CD4-positive, CD25-positive, alpha-beta regulatory T cell (primary cell): ENCODE measurements at places on chromosomes 13 and 19.

DNA sequence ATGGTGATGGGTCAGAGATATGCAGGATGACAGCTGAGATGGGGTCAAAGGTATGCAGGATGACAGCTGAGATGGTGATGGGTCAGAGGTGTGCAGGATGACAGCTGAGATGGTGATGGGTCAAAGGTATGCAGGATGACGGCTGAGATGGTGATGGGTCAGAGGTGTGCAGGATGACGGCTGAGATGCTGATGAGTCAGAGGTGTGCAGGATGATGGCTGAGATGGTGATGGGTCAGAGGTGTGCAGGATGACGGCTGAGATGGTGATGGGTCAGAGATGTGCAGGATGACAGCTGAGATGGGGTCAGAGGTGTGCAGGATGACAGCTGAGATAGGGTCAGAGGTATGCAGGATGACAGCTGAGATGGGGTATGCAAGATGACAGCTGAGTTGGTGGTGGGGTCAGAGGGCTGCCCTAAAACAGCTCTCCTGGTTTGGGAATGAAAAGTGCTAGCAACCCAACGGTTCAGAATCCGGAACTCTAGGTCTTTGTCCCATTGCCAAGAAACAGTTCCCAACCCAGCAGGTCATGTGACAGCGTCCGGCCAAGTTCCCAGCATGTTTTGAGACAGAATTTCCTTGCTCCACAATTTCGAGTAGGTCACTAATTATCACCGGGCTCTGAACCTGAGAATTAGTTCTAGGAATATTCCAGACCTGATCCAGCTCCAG is 3.2 kb downstream of the SELENOW start:
- DNase-seq = no peak

DNA sequence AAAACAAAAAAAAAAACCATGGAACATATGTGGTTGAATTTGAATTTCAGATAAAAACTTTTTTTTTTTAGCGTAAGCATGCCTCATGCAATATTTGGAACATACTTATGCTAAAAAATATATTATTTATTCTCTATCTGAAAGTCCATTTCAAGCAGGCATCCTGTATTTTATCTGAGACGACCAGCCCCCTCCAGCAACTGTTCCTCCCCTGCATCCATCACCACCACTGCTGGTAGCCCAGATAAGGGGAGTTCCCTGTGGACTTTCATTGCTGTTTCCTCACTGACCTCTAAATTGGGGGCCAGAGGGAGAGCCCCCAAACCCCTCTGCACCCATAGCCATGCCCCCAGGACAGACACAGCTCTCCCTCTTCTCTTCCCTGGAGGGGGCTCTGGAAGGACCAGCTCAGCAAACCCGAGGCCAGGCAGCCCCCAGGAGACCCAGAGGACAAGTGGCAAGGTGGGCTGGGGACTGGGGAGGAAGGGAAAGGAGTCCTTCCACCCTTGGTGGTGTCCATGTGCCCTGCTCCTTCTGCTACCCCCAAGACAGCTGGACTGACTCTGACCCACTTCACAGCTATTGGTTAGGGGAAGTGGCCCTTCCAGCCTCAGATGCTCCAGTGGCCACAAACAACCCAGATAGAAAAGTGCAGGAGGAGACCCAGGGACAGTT is 6.6 kb upstream of the SIGLEC12 start:
- no peak for DNase-seq

DNA sequence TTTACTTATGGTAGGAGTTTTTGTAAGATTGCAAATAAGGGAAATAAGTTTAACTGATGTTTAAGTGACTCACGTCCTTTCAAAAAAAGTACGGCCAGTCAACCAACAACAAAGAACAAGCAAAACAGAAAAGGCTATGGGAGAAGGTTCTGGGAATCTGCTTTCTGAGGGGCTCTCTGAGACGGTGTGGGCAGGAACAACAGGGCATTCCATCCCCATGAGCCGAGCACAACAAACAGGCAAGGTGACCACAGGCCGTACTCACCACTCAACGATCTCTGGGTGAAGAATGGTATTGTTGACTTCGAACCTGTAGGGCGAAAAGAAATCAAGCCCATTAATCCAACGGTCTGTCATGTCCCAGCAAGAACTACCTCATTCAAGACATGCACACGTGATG is 43.8 kb downstream of the PEPD start:
- DNase-seq = no peak

GRCh38 chr19:35000647-35001501 is 751 bp downstream of the GRAMD1A start:
- DNase-seq = peak; percentile 54

DNA sequence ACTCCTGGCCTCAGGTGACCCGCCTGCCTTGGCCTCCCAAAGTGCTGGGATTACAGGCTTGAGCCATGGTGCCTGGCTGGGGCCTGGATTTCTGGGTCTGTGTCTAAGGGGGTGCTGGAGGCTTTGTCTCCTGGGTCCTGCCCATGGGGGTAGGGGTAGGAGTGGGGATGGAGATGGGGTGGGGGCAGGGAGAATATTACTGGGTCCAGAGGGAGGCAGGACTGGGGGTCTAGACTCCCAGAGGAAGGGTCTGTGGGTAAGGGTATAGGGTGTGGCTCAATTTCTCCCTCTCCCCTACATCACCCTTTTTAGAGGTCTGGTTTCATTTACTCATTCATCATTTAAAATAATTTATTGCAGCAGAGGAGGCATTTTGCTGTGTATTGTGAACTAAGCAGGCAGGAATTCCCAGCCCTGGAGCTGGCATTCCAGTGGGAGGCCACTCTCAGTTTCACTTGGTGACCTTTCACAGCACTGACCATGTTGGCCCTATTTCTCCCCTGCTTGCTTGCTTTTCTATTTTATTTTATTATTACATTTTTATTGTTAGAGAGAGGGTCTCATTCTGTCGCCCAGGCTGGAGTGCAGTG is 810 bp upstream of the NFKBID start:
- DNase-seq = no peak

DNA sequence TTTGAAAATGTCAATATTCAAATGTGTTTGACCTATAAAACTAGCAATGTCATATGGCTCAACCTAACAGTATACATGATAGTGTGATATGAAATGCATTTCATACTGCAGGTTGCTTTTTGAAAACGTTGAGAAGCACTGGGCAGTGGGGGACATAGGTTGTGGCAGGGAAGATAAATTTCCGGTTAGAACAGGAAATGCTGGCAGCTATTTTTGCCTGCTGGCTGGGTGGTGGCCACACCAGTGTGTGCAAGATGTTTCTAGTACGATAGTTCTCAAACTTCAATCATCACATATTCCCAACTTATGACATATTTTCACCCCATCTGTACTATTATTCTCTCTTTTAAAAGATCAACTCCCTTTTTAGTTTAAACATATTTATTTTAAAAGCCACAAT is 17.2 kb downstream of the FXYD5 start:
- no peak for DNase-seq

DNA sequence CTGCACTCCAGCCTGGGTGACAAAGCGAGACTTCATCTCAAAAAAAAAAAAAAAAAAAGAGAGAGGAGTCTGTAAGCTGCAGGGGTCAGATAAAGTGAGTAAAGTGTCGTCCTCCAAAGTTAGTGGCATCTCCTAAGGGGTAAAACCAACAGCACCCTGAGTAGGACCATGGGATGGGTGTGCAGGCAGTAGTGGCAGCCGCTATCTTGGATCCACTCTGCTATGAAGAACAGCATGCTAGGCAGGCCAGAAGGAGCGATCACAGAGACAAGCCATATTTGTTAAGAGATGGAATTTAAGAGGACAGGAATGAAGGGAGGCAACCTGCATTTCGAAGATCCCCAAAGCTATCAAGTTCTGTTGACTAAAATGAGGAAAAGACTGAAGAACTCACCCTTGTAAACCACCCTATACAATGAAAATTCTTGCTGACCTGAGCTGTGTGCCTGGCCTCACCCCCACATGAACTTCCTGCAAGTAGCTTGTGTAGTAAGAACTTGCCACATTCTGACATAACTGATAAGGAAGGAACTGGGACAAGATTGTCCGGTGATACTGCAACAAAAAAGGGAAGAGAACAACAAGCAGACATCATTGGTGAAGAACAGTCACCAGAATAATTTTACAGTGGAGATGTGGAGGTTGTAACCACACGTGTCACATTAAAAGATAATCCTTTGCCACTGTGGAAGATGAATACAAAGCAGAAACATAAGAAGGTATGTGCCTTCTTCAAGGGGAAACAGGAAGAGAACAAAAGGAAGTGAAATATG is 16.2 kb downstream of the DPY19L3 start:
- peak; percentile 38 for DNase-seq

DNA sequence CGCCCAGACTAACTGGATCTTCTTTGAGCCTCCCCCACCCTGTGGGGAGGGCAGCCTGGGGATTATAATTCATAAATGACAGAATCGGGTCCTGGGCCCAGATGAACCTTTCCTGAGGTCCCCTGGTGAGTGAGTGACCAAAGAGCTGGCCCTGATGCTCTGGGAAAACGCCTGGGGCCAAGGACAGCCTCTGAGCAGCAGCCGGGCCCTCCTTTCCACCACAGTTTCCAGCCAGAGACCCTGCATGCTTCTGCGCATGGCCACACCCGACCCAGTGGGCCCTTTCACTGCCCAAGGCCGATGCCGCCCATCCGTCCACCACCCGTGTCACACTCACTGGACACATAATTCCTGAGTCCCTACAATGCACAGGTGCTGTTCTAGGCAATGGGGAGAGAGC is 43.6 kb upstream of the CCNE1 start:
- DNase-seq = no peak

DNA sequence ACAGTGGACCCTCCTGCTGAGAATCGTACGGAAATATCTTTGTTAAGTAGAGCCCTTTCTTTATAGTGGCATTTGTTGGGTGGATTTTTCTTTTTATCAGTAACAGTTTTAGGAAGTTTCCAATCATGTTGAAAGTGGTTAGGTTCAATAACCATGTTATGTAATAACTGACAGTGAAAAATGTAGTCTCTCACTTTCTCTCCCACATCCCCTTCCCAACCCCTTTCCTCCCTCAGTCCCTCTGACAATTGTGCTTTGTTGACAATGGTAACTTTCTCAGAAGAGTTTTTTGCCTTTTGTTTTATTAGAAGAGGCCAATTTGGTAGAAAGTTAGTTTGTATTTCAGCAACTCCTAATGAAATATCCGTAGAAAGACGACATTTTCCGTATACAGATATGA is 77.8 kb upstream of the SLAIN1 start:
- no peak for DNase-seq

GRCh38 chr13:50126263-50126992 is 111.2 kb downstream of the KCNRG start:
- DNase-seq = peak; percentile 54

GRCh38 chr19:16309643-16310042 is 15.0 kb upstream of the KLF2 start:
- DNase-seq = no peak

DNA sequence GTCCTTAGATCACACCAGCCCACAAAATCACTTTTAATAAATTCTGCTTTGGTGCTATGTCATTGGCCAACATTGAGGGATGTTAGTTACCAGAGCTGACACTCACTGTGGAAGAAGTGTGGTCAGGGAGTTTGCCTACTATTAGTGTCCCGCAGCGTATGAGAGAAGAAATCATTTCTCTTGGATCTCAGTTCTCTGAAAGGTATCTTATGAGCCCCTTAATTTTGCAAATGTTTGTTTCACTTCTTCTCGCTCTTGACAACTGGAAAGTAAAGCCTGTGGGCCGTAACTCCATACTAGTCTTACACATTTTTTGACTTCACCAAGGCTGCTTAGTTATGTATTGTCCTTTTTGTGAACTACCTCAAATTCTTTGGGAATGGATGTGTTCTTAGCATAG is 80.9 kb downstream of the FLT1 start:
- DNase-seq = no peak

DNA sequence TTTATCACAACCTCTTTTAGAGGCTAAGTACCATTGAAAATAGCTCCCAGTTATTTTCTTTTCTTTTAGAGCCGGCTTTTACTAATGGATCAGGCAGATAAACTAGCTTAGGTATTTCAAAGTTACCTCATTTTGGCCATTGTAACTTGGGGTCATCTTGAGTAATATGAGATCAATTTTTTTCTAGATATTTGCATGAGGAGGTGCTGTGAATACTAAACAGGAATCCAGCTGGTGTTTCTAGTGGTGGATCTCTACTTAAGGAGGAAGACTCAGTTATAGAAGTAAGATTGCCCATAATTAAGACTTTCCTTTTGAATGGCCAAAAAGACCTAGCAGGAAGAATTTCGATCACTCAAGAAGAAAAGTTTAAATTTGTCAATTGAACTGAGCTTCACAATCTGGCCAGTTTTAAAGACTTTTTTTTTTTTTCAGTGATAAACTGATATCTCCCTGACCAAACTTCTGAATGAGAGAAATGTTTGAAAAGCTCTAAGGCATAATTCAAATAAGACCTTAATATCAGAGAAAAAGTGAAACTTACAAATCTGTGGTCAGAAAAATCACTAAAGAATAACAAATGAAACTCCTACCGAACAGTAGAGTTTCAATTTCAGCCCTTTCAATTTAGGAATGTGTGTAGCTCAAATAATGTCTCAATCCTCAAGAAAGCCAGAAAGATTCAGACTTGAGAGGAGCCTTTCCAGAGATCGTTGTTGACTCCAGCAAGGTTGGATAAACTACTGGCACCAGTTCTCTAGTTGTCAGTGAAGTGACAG is 11.6 kb upstream of the NAA16 start:
- no peak for DNase-seq

DNA sequence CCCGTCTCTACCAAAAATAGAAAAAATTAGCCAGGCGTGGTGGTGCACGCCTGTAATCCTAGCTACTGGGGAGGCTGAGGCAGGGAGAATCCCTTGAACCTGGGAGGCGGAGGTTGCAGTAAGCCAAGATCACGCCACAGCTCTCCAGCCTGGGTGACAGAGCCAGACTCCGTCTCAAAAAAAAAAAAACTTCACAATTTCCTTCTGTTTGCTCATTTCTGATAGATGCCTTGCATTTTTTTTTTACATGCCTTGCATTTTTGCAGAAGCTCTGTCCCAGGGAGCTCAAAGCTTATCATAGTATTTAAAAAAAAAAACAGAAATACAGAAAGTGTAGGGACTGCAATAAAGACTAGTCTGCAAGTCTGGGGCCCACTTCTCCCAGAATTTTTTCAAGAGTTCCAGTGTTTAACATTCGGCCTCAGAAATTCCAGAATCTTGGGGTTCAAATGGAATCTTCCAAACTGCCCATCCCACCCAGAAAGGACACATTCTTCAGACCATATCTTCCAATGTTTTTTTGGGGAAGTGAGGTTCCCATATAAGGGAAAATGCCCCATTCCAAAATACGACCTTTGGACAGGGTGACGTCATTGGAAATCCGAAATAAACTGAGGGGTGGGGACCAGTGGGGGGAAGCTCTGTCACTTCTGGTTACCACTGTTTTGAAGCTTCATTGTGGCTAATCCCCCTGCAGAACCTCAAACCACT is 17.2 kb upstream of the RAB8A start:
- no peak for DNase-seq

- DNase-seq = no peak
Observed at GRCh38 chr19:15418231-15418578, 583 bp downstream of the AKAP8L start.

- peak; percentile 90 for DNase-seq
Observed at GRCh38 chr19:36837906-36838783, at the start of gene ZNF790. TSS of gene ZNF790 (minus strand) at chr19:36838387. CDS start at chr19:36825619, 12,768 bp downstream.
